ENCODE measurements at places on chromosomes 2 and 18.

- DNase-seq = no peak
Measured at GRCh38 chr18:22047485-22047884, 121.9 kb upstream of the GATA6 start.

GRCh38 chr2:19361325-19361990, 3.0 kb upstream of the OSR1 start:
- DNase-seq = no peak

DNA sequence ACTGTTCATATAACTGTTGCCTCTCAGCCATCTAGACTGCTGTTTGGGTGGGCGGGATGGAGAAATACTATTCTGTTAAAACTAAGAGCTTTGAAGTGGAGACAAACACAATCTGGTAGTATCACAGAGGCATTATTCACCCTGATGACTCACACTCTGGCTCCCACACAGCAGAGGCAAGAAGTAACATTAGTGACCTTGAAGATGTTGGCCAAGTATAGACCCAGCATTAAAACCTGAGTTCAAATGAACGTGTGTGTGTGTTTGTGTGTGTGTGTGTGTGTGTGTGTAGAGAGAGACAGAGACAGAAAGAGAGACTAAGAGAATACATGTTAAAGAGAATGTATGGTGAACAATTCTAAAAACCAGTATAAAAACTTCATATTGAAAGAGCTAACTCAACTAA, 22.5 kb upstream of the ACVR1 start:
- DNase-seq = no peak

- no peak for DNase-seq
Measured at GRCh38 chr18:27854631-27855030, 322.3 kb downstream of the CDH2 start.

DNA sequence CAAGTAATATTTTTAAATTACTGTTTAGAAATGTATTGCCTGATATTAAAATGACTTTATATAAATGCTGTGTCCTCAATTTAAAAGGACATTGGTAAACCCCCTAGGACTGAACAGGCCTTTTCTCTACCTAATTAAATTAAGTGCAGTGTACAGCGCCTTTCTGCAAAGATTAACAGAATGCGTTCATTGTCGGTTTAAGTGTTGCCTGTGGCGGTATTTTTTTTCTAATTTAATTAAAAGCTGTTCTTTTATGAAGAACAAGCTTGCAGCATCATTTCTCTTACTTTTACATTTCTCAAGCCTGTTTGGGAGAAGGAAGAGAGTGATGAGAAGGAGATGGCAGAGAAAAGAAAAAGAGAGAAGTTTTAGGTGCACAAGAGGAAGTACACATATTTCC, 344.9 kb downstream of the CPS1 start:
- DNase-seq = no peak

- no peak for DNase-seq
Measured at GRCh38 chr18:61817086-61817485, 75.7 kb downstream of the RNF152 start.

DNA sequence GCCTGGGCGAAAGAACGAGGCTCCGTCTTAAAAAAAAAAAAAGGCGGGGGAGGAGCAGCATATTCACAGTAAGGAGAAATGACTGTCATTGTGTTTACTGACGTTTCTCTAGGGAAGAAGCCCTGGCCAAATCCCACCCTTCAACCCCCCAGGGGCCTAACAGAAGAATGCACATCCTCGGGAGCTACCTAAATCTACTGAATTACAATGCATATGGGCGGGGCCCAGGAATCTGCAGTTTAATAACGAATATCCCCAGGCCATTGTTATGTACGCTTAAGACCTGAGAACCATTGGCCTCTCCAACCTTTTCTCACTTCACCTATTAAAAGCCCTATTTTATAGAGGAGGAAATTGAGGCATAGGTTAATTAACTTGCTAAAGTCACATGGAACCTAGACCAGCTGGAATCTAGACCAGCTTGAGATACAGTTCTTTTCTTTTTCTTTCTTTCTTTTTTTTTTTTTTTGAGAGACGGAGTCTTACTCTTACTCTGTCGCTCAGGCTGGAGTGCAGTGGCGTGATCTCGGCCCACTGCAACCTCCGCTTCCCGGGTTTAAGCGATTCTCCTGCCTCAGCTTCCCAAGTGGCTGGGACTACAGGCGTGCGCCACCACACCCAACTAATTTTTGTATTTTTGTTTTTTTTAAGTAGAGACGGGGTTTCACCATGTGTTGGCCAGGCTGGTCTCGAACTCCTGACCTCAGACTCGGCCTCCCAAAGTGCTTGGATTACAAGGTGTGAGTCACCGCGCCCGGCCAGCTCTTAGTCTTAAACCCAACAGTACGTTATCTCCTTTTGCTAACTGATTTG, 708 bp upstream of the RIF1 start:
- DNase-seq = no peak

DNA sequence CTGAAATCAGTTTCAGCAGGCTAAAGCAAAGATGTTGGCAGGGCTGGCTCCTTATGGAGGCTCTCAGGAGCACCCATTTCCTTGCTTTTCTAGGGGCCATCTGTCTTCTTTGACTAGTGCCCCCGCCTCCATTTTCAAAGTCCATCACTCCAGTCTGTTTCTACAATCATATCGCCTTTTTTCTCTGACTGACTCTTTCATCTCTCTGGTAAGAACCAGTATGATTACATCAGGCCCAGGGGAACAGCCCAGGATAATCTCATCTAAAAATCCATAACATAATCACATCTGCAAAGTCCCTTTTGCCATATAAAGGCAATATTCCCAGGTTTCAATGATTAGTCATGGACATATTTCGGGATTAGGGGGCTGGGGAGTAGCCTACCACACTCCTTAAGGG, 57.0 kb downstream of the CUL3 start:
- DNase-seq = no peak

GRCh38 chr18:63534615-63535014, 7.6 kb upstream of the SERPINB12 start:
- DNase-seq = no peak

DNA sequence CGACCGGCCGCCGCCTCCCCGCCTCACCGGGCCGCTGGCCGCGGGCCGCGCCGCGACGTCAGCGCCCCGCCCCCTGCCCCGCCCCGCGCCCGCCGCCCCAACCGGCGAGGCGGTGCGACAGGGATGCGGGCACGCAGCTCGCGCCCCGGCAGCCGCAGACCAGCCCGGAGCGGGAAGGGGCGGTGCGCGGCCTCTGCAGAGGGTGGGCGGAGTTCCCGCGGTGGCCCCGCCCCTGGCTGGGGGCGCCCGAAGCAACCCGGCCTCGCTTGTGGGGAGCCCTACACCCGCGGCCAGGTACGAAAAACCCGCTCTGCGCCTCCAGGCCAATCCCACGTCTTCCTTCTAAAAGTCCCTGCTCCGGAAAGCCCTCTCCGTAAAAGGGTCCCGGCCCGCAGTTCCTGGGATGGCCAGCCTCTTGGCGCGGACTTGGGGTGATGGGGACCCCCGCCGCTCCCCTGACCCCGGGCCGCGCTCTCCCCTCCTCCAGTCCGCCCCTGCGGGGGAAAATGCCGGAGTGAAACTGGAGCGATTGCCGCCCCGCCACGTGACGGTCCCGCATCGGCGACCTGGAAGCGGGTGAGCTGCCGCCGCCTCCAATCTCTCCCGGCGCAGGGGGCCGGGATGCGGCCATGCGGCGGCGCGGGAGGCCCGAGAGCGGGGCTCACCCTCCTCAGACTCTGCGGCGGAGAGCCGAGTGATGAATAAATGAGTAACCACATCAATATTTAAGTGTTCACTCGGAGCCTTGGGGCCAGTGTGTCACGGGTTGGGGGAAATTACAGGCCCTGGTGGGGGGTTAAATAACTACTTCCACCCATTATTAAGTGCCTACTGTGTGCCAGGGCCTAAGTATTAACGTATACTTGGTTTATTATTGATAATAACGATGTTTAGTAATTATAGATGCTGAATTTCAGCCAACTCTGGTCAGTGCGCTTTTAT, at the start of gene RAB11FIP5:
RAB11FIP5 (minus strand) TSS at position 36 of the 942 bp plus-strand sequence. CDS start 171 bp downstream, outside the sequence.
- peak; percentile 92 for DNase-seq

GRCh38 chr18:3703732-3704176, 253.8 kb downstream of the TGIF1 start:
- DNase-seq = no peak

DNA sequence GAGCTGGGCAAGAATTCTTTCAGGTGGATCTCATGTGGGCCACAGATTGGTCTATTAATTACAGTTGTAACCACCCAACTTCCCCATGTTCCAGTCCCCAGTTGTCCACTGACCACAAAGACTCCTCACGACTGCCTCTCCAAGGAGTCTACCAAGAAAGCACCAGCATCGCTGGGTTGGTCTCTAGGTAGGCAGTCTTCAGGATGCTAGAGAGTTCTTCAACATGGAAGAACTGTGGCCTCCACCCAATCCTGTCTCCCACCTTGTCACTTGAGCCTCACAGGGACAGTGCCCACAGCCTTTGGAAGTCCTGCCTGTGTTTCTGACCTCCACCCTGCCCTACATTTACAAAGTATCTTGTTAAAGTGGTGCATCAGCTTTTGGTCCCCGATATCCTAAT, 184.7 kb upstream of the FN1 start:
- DNase-seq = no peak

- DNase-seq = no peak
Measured at GRCh38 chr2:137411585-137411984, 552.7 kb upstream of the HNMT start.

DNA sequence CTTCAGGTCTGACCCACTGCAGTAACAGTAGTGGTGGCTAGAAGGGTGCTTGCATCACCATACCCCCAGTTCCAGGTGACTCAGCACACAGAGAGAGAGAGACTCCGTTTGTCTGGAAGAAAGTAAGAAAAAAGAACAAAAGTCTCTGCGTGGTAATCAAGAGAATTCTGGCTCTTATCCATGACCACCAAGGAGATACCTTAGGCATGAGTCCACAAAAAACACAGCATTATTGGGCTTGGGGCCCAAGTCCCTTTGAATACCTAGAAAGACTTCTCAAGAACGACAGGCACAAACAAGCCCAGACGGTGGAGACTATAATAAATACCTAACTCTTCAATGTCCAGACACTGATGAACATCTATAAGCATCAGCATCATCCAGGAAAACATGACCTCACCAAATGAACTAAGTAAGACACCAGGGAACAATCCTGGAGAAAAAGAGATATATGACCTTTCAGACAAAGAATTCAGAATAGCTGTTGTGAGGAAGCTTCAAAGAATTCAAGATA, 21.7 kb upstream of the BAZ2B start:
- no peak for DNase-seq

GRCh38 chr2:85329181-85329651, 1.4 kb upstream of the TGOLN2 start:
- no peak for DNase-seq

DNA sequence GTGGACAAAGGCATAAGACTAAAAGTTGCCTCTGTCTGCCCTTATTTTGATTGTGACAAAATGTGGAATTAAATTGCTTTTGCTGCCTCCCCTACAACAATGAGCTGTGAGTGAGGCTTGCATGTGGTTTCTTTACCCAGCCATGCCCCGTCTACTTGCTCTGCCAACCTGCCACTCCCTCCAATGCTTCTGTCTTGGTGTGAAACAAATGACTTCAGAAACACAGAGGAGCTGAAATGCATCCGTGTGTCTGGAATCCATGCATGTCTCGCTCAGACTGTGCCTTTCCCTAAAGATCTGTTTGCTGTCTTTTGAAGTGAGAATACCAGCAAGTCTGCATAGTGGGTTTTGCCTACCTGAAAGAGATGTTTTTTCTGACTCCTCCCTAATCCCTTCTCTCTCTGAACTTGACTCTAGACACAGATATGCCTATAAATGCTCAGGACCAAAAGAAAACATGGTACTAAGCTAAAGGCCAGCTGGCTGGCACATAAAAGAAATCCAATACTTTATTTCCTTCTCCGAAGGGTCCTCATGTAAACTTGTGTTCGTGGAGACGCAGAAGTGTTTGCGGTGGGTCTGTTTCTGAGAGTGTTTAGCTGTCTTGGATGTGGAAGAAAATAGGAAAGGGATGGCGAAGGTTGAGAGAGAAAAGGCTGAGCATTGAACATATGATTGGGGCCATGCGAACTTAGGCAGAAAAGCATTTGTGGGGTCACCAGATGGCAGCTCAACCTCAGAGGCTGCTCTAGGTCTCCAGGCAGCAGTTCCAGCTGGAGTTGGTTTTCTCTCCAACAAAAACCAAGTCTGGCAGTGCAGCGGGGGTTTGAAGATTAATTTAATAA, 120.5 kb downstream of the CCBE1 start:
- DNase-seq = no peak

GRCh38 chr2:136334967-136335366, 217.0 kb upstream of the CXCR4 start:
- DNase-seq = no peak

- peak; percentile 43 for DNase-seq
Measured at GRCh38 chr2:235701206-235701981, 207.6 kb downstream of the AGAP1 start.

DNA sequence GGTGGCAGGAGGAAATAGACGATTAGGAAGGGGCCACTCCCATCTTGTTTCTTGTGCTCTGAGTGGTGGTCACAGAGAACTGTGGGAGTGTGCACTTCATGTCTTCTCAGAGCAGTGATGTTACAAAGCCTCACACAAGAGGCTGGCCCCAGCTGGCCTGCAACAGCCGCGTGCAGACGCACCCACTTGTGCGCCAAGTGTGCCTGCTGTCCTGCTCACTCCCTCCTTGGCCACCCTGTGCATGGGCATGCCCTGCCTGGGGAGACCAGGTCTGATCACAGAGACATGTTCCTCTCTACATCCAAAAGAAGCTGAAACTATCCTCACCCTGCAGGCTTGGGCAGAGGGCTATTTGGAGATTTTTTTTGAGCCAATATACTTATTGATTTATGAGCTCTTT, 108.4 kb downstream of the MRO start:
- DNase-seq = no peak

- no peak for DNase-seq
Measured at GRCh38 chr18:35005963-35006577, 35.1 kb upstream of the MAPRE2 start.

DNA sequence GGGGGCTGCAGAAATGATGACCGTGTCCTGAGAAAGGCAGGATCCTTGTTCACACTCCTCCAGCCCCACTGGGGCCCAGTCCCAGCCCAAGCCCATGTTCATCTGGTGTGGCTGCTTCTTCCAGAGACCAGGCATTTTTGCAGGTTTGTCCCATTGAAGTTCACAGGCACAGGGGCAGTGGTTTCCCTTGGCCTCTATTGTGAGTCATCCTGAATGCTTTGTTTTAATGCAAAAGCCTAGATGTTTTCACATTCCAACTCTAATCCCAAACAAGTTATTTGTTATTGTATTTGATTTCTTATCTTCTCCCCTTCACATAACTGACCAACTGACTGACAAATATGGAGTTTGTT, 426.4 kb upstream of the ID2 start:
- DNase-seq = no peak

DNA sequence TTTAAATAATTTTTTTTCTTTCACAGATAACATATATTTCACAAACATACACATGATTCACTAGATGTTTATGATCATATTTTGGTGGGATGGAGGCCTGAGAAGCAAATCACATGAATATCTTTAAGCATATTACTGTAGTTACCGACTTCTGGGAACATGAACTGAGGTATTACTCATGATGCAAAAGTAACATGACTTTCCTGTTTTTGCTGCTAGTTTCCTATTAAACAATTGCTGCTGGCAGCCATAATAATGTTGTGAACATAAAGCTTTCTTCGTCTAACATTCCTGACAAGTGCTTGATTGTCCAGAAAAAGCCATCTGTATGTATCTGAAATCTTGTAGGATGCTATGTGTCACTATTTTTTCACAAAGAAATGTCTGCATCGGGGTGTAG, 145.4 kb downstream of the MTX2 start:
- no peak for DNase-seq

GRCh38 chr2:96148410-96149217, 3.4 kb upstream of the DUSP2 start:
- peak; percentile 93 for DNase-seq

Measured in mesenteric fat pad (tissue), 1 donor.